ENCODE measurements at places on chromosomes 5 and 9. TPM values are rescaled to one million over a fixed set of nuclear protein-coding genes. Genes with fewer than 3 reads are reported as not detected.

Gene PCDHB10
- 0.26 TPM for total RNA-seq

Gene SLC4A9
- total RNA-seq, result 0.04 TPM

Gene CCDC183
- not detected for total RNA-seq

Gene NEUROG1
- total RNA-seq, result not detected

Gene NR5A1
- not detected for total RNA-seq

Gene SLC34A1
- 0.15 TPM for total RNA-seq

Gene MORN5
- not detected for total RNA-seq

Gene ACOT12
- not detected for total RNA-seq

DNA sequence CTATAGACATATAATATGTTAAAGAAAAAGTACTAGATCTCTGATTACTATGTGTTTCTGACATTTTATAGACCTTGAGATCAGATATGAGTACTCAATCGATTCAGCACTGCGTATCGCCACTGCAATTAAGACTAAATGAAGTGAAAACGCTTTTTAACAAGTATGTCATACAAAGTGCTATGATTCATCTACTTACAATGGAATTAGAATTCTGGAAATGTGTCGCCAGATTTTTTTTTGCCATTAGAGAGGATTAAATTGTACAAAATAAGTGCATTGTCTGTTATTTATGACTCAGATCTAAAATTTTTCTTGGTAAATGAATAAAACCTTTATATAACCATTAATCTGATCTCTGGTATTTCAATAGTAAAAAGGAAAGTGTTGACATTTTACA lies 20.0 kb upstream of the AGGF1 start:
- DNase-seq, result no peak

GRCh38 chr5:67238191-67238590 lies 41.6 kb upstream of the CD180 start:
- no peak for DNase-seq

- DNase-seq, result no peak
Measured at GRCh38 chr5:37578176-37578575, 199.1 kb downstream of the WDR70 start.

DNA sequence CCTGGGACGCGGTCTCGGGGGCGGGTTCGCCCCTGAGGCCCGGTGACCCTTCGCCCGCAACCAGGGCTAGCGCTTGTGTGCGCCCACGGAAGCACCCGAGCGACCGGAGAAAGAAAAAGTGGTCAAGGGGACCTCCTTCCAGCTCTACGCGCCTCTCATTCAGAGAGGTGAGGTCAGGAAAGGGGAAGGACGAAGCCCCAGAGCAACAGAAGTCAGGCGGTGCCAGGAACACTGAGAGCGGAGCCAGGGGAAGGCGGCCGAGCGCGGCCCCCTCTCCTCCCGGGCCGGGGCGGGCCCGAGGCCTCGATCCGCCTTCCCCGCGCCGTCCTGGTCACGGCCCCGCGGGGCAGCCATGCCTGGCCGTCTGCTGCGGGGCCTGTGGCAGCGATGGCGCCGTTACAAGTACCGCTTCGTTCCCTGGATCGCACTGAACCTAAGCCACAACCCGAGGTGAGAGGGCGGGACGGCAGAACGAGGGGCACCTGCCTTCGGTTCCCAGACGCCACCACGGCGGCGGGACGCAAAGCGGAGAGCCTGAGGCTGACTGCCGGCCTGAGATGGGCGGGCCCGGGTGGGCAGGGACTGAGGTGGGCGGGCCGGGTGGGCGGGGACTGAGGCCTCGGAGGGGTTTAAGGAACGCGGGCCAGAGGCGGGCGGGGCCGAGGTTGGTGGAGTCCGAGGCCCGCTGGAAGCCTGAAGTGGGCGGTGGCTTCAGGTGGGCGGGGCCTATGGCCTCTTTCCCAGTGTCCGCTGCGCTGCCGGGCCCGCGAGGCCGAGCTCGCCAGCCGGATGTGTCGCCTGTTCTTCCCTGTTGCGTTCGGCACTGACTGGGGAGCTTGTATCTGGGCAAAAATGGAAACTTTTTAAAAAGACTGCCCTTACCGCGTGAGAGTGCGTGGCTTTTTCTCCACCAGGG lies at the start of gene SETD9:
SETD9 (plus strand) TSS at position 303 of the 916 bp plus-strand sequence; CDS start at position 353, 50 bp downstream.
- peak; percentile 91 for DNase-seq

DNA sequence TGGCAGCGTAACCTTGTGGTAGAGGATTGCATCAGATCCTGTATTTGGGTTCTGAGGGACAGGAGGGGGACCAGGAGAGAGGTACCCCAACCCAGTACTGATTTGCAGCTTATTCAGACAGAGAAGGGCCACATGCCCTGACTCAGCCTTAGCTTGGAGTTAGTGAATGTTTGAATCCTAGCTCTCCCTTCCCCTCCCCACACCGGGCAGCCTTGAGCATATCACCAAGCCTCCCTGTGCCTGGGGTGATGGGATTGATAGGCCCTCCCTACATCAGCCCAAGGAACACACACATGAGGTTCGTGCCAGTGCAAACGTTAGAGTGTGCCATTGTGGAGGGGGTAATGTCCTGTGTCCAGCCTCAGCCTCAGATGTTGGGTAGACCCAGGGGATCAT lies 71.9 kb downstream of the AMBP start:
- DNase-seq, result no peak

GRCh38 chr9:104747245-104747564 lies 278 bp upstream of the NIPSNAP3A start:
- no peak for DNase-seq

DNA sequence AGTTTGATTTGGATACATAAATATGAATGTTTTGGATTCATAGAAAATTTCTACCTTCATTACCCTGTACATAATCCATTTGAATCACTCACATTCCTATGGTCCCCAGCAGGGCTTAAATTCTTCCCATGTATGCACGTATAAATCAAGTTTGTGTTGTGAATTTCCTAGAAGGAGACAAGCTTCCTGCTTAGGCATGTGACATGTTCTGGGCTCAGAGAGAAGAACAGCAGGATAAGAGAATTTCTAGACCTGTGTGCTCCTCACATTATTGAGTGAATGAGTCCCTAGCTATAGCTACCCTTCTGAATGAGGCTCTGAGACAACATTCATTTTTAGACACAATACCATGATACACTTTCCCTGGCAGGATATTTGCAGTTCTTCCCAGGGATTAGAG lies 229.1 kb downstream of the YTHDC2 start:
- DNase-seq, result no peak

DNA sequence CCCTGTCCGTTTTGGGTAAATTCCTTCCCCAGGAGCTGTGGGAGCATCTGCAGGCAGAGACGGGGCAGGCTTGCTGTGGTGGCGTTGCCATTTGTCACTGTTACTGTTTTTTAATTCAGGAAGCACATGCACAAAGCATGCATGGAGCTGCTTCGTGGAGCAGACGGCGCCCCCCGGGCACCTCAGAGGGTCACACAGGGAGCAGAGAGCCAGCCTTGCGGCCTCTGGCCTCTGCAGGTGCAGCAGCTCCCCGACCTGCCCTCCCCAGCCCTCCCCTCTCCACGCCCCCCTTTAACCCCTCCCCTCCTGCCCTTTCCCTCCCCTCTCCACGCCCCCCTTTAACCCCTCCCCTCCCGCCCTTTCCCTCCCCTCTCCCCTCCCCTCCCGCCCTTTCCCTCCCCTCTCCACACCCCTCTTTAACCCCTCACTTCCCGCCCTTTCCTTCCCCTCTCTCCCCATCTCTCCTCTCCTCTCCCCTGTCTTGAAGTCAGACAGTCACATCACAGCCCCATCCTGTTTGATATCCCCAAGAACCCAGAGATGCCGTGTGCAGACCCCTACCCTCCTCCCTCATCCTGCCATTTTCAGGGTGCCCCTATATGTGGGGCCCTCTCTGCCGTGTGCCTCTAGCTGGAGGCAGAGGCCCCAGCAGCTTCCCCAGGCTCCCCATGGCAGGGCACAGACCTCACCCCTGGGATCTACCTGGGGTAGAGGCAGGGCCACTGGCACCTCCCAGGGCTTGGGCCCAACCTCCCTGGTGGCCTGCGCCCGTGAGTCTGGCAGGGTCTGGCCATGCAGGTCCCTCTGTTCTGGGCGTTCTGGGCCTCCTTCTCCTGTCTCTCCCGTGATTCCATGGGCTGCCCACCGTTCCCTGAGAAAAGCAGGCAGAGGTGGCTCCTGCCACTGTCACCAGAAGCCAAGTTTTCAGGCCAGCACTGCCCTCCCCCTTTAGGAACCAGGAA lies 29.6 kb upstream of the UBAC1 start:
- peak; percentile 22 for DNase-seq

DNA sequence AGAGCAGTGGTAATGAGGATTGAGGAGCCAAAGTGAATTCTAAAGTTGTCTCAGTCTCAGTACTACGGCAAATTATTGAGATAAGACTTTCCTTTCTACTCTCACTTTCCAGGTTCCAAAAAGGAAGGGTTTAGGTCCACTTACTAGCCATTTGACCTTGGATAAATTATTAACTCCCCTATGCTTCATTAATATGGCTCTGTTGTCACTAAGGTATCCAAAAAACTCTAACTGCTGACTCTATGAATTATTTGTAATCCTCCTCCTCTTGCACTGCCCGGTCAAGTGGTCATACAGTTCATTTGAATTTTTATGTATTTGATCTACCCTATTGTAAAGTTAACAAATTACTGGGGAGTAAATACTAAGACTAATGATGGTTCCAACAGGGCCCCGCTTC lies 17.7 kb upstream of the UGCG start:
- no peak for DNase-seq

- DNase-seq, result no peak
Measured at GRCh38 chr9:98135938-98136337, 16.9 kb upstream of the TRIM14 start.

- DNase-seq, result no peak
Measured at GRCh38 chr9:7342736-7343135, 456.8 kb downstream of the DMAC1 start.

DNA sequence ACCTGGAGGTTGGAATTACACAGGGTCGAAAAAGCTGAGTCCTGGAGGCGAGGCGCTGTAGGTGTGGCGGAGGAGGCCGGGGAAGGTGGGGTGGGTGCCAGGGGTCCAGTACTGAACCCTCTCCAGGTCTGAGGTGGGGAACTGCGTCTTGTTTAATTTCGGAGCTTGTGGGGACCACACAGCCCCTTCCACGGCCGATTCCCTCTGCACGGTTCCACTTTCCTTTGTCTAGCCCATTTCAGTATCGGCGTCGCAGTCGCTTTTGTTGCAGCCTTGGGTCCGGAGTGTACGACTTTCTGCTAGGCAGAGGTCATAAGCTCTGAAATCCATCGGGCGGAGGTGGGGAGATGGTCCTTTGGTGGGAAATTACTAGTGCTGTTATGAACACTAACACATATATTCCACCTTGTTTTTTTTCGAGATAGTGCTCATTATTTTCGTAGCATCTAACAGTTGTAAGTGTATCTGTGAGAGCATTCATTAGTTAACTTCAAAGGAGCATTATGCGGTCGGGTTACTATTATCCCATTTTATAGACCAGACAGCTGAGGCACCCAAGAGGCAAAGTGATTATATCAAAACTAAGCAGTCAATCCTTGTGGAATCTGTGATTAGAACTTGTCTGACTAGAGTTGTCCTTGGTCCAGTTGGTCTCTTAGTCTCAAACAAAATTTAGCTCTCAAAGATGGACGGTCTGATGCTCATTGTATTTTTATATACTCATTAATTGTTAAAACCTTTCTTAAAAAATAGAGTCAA lies 737 bp downstream of the RNF180 start:
- DNase-seq, result no peak

GRCh38 chr5:128101676-128102075 lies 18.1 kb downstream of the SLC12A2 start:
- DNase-seq, result no peak

- DNase-seq, result no peak
Measured at GRCh38 chr9:36677611-36678010, 104.9 kb downstream of the MELK start.

DNA sequence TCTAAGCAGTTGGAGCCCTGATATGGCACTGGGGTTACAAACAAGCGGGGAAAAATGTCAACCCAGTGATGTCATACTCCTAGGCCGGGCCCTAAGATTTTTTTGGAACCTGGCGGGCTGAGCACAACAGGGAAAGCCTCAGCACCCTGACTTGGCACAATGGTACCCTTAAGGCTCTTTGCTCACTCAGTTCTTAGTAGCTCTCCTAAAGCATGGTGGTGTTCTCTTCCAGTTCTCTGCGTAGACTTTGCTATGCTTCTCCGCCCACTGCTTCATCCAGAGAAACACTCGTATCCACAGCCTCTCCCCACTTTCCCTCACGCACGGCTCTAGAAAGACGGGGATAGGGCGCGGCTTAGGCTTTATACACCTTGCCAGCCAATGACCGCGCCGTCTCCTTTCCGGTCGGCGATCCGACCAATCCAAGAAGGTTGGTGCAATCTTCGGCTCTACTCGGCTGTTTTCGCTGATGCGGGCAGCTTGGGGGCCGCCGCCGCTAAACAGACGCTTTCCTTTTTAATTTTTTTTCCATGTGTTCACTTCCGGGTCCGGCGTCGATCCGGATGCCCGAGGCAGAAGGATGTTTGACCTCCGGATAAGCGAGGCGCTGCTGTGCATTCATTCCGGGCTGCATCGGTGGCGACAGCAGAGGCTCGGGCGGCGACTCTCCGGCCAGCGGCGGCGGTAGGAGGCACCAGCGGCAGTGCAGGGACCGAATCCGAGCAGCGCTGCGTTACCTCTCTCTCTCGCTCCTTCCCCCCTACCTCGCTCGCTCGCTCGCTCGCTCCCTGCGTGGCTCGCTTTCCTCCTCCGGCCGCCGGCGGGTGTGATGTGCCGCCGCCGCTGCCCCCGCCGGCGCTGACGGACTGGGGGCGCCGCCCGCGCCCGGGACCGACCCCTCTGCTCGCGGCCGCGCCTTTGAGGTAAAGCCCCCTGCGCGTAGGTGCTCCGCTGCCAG lies at the start of gene CSNK1G3:
CSNK1G3 (plus strand) TSS at position 530 of the 958 bp plus-strand sequence. CDS start 33,487 bp downstream, outside the sequence.
- DNase-seq, result peak; percentile 83

DNA sequence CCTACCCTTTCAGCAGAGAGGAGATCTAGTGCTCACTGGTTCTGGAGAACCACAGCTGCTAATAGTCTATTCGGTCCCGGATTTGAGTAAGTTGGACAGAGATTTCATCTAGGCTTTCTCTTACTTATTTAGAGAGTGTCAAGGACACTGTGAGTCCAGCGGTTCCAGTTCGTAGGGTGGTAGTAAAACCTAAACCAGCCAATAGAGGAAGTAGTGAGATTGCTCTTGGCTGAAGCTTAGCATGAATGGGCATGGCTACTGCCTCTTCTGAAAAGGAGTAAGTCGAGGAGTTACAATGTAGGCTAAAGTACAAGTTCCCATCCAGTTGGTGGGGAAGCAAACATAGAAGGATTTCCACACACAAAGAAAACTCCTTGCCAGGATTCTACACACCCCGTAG lies 109.6 kb upstream of the MOCS2 start:
- no peak for DNase-seq

DNA sequence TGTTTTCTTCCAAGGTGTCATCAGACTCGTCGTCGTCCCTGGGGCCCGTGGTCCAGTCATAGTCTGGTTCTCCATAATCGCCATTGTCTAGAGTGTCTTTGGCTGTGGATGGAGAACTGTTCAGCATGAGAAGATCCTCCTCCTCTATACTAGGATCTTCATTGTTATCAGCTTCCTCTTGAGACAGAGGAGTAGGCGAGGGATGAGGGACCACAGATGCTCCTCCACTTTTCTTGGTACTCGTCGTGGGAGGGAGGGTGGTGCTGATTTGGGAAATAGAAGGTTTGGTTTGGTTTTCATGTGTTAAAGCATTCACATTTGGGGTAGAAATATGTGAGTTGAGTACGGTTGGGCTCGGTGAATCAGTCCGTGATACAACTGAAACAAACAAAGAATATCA lies 8.8 kb downstream of the C5orf15 start:
- DNase-seq, result no peak
